GM12891 (cell line): ENCODE measurements at places on chromosomes 16 and 17.

- no peak for DNase-seq
Observed at GRCh38 chr17:34820248-34820801, 140.9 kb downstream of the CCT6B start.

DNA sequence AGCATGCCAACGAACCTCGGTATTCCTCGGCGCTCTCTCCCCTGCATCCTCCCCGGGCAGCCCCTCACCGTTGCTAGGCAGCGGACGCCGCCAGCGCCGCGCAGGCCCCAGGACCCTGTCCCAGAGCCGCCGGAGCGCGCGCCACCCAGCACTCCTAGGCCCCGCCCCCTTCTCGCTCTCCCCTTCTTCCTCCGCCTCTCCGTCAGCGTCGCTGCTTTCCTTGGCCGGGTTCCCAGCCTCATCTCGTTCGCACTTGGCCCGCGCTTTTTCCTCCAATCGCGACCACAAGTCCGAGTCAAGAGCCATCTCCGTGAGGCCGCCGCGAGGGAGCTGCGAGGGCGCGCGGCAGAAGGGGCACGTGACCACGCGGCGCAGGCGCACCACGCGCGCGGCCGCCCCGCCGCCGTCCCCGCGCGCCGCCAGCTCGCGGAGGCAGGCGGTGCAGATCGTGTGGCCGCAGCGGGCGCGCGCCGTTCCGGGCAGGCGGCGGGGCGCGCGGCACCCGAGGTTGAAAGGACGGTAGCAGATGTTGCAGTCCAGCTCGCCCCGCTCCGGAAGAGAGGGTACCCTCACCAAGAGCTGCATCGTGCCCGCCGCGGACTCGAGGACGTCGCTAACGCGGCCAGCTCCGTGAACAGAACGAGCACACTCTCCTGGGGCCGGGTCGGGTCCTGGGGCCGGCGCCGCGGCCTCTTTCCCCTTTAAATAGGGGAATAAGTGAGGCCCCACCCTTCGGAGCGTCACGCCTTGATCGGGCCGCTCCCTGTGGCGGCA is at the start of gene RNF227:
RNF227 (minus strand) TSS at position 679 of the 774 bp plus-strand sequence; CDS start at position 585, 94 bp downstream.
- peak; percentile 75 for DNase-seq

- no peak for DNase-seq
Observed at GRCh38 chr16:18800293-18800692, 1.1 kb downstream of the ARL6IP1 start.

- no peak for DNase-seq
Observed at GRCh38 chr17:60297760-60298401, 94.1 kb downstream of the USP32 start.

- DNase-seq, result no peak
Observed at GRCh38 chr16:28163699-28164098, 48.1 kb downstream of the XPO6 start.

- no peak for DNase-seq
Observed at GRCh38 chr16:83044589-83044988, 417.8 kb downstream of the CDH13 start.

- peak; percentile 44 for DNase-seq
Observed at GRCh38 chr17:78842881-78843565, 2.4 kb upstream of the USP36 start.

- no peak for DNase-seq
Observed at GRCh38 chr16:66720766-66721165, 24.2 kb upstream of the CMTM4 start.

GRCh38 chr16:56317998-56318826 is 107.1 kb downstream of the AMFR start:
- DNase-seq, result peak; percentile 95

GRCh38 chr16:2702871-2703745 is 16.9 kb downstream of the PRSS27 start:
- DNase-seq, result no peak

- DNase-seq, result no peak
Observed at GRCh38 chr16:16151315-16151714, 72.0 kb downstream of the ABCC6 start.

DNA sequence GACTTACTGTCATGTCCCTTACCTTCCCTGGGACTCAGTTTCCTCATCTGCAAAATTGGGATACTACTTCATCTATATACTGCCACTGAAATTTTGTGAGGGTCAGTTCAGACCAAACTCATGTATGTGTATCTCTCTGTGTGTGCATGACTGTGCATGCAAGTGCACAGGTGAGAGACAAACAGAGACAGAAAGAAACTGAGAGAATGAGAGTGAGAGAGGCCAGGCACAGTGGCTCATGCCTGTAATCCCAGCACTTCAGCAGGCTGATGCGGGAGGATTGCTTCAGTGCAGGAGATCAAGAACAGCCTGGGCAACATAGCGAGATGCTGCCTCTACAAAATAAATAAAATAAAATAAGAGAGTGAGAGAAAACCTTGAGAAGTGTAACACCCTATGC is 32.1 kb upstream of the SLC6A2 start:
- DNase-seq, result no peak

DNA sequence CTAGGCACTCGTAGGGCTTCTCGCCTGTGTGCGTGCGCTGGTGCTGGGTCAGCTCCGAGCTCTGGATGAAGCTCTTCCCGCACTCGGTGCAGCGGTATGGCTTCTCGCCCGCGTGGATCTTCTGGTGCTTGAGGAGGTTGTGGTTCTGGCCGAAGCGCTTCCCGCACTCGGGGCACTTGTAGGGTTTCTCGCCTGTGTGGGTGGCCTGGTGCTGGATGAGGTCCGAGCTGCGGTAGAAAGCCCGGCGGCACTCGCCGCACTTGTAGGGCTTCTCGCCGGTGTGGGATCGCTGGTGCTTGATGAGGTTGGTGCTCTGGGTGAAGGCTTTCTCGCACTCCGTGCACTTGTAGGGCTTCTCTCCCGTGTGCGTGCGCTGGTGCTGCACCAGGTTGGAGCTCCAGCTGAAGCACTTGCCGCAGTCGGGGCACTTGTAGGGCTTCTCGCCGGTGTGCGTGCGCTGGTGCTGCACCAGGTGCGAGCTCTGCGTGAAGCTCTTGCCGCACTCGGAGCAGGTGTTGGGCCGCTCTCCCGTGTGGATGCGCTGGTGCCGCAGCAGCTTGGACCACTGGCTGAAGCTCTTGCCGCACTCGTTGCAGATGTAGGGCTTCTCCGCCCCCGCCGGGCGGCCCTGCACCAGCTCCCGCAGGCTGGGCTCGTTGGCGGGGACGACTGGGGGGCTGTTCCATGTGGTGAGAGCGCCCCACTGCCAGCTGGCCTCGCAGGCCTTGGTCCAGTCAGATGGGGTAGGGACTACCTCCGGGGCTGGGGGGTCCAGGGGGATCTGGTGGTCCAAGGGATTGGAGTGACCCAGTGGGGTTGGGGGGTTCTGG is 3.5 kb downstream of the ZNF629 start:
- no peak for DNase-seq

DNA sequence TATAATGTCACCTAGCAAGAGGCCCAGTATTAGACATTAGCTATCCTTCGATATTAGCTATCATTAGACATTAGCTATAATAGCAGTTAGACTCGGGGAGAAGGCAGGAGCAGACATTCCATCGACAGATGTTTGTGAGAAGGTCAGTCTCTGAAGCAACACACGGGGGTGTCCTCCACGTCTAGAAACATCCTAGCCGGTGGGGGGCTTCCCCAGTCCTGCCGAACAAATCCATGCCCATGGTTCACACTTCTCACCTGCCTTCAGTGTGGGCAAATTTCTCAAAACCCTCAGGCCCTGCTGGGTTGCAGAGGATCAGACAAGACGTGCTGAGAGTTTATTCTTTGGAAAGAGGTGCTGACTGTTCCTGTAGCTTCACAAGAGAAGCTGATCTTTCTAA is 151.1 kb downstream of the IRF8 start:
- DNase-seq, result no peak

DNA sequence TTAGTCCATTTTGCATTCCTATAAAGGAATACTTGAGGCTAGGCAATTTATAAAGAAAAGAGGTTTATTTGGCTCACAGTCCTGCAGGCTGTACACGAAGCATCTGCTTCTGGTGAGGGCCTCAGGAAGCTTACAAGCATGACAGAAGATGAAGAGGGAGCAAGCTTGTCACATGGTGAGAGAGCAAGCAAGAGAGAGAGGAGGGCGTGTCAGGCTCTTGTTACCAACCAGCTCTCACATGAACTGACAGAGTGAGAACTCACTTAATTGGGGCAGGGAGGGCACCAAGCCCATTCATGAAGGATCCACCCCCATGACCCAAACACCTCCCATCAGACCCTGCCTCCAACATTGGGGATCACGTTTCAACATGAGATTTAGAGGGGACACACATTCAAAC is 1.6 kb downstream of the CHCT1 start:
- DNase-seq, result no peak

DNA sequence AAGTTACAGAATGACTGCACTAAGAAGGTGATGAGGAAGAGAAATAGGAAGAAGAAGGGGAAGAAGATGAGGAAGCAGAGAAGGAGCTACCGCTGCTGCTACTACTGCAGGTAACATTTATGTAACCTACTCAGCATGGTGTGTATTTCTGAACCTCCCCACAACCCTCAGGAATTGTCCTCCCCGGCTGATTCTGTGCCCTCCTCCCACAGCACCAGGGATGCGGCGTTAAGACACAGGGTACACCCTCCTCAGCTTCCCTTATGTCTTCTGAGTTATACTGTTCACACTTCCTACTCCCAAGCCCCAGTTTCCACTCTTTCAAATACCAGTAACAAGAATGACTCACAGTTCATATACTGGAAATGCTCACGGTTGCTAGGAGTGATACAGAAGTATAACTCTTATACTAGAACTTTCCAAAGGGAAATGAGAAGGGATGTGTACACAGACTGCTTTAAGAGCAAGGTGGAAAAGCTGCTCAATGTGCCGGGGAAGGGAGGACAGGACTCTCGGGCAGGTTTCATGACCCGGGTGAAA is 224.5 kb upstream of the PSMD7 start:
- DNase-seq, result no peak

DNA sequence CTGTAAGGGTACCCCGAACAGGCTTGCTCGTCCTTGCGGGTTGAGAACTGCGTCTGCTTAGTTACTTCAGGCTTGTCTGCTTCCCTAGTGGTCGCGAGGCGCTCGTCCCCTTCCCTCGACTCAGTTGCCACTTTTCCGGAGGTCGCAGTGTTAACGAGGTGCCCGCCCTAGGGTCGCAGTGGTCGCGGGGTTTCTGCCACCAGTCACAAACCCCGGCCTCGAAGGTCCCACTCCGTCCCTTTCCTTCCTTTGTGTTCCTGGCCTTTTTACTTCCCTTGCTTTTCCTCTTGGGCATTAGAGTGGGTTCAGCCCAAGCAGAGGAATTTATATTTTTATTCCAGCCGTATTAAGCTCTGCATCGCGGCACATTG is 299 bp downstream of the NUP85 start:
- DNase-seq, result no peak

DNA sequence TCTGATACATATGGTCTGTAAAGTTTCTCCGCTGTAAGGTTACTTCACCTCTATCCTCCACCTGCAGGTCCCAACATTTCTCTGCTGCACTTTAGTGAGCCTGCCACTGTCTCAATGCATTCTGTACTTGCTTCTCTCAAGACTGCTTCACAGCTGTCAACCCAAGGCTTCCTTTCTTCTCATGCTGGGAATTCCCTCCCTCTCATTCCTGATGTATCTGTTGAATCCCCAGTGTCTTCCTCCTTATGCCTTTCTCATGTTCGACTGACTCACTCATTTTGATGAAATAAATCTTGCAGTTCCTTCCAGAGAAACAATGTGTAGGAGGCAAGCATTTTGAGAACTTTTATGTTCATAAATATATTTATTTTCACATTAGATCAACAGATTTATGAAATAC is 288.3 kb downstream of the CNTNAP4 start:
- DNase-seq, result no peak

GRCh38 chr17:9473711-9474110 is 101.9 kb downstream of the STX8 start:
- DNase-seq, result no peak

DNA sequence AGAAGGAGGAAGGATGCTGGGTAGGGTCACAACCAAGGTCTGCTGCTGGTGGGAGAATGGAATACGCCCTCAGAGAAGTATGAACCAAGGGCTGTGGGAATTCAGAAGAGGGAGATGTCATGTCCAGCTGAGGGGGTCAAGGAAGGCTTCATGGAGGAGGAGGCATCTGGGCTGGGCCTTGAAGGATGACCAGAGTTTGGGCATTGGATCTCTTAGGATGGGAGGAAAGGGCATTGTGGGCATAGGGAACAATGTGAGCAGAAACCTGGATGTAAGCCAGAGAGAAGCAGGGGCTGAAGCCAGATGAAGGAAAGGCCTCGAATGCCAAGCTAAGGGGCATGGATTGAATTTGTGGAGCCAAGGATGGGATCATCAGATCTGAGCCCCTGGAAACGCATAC is 49.2 kb upstream of the MAP3K14 start:
- no peak for DNase-seq

DNA sequence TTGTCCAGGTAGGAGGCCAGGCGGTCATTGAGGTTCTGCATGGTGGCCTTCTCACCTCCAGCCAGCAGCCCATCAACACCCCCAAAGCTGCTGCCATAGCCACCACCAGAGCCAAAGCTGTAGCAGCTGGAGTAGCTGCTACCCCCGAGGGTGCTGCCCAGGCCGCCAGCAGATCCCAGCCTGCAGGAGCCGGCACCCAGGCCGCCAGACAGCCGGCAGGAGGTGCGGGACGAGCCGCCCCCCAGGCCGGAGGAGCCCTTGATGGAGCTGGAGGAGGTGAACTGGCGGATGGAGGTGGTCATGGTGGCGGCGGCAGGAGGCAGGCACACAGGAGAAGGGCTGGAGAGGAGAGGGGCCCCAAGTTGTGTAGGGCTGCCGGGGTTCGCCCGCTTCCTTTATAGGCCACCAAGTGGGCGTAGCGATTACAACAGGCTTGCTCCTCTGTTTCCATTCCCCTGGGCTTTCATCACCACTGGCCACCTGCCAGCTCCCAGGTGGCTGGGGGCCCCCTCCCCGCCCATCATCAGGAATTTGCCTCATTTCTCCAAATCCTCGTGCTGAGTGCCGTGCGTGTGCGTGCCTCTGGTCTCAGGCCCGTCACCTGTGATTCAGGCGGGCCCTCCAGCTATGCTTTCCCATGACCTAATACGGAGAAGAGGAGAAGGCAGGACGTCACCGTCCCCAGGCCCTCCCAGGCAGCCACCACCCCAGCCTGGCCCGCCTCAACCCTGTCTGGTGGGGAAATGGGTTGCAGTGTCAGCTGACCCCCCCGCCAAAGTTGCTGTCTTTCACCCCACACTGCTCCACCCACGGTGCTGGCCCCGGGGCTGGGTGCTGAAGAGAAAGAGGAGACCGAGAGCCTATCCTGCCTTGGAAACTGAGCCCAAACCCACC is at the start of gene KRT17:
KRT17 (minus strand) TSS at position 368 of the 894 bp plus-strand sequence; CDS start at position 302, 66 bp downstream.
- DNase-seq, result no peak

- no peak for DNase-seq
Observed at GRCh38 chr16:84482001-84482891, 22.2 kb downstream of the MEAK7 start.

GRCh38 chr16:87534751-87535150 is 41.9 kb upstream of the ZCCHC14 start:
- no peak for DNase-seq

DNA sequence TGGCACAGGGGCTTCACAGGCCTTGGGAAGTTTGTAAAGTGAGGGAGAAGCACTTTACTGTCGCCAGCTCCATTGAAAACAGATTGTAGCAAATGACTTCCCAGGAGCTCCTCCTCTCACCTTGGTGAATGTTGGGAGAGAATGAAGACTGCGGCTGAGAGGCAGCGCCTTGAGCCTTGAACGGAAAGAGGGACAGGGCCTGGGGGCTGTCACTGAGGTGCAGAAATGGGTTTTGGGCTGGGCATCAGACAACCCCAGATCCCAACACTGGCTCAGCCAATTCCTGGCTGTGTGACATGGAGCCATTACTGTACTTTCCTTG is 603 bp upstream of the MRTFB start:
- DNase-seq, result no peak

GRCh38 chr16:87324411-87325275 is 7.5 kb upstream of the C16orf95 start:
- DNase-seq, result peak; percentile 84

- no peak for DNase-seq
Observed at GRCh38 chr16:67873435-67874370, 851 bp downstream of the EDC4 start.

- DNase-seq, result no peak
Observed at GRCh38 chr17:63189082-63189481, 223.0 kb downstream of the TANC2 start.
